ENCODE measurements at places on chromosomes 12 and 14. TPM values are rescaled to one million over a fixed set of nuclear protein-coding genes. Genes with fewer than 3 reads are reported as not detected.

Gene TAS2R19
- total RNA-seq, result 1.1 TPM

Gene VSIG10
- total RNA-seq, result 4.4 TPM

Gene SLC17A8
- total RNA-seq, result not detected

Gene PDZRN4
- not detected for total RNA-seq

Gene CCDC60
- total RNA-seq, result not detected

Gene GUCY2C
- not detected for total RNA-seq

Measured in activated CD4-positive, alpha-beta memory T cell treated with anti-CD3 and anti-CD28 coated beads, Interleukin-2, amount 10 ng/mL, durations not matched to agents 7 days and 5 days (primary cell).